ENCODE measurements at places on chromosomes 7 and 10.

DNA sequence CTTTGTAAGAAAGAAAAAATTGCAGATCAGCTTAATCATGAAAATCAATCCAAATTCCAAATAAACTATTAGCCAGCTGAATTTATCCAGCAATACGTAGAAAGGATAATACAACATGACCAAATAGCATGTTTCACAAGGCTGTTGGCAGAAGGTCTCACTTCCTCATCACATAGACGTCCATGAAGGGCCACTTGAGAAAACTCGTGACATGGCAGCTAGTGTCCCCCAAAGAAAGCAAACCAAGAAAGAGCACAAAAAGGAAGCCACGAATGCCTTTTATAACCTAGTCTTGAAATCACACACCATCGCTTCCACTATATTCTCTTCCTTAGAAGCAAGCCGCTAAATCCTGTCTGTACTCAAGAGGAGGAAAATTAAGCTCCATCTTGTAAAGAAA is 105.6 kb upstream of the NRBF2 start:
- DNase-seq, result no peak

DNA sequence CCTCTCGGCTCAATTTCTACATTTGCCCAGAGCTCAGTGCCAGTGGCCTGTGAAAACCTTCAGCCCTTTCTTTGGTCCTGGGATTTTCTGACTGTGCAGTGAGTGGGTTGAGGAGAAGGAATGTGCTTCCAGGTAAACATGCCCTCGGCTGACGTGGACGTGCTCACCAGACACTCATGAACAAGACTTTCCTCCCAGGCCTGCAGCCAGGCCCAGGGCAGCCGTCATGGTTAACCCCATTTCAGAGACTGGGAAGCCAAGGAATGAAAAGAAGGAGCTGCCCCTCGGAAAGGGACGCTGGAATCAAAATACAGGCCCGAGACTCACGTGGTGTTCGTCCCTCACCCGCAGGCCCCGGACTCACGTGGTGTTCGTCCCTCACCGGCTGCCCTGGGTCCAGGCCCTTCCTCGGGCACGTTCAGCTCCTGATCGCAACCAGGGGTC is 8.8 kb upstream of the CALML5 start:
- no peak for DNase-seq

DNA sequence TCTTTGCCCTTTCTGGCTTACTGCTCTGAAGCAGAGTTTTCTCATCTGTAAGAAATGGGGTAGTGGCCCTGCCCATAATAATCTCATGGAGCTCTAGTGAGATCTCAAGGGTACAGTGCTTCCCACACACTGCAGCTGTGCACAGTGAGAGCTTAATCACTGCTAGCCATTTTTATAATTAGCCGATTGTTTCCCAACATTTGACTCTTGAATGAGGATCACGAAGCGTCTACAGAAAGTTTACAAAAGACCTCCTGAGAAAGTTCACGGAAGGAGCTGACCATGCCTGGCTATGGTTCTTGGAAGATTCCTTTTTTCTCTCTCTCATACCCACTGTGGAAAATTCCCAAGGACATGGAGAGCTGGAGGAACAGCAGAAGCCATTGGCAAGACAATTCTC is 70.4 kb downstream of the FAM171A1 start:
- DNase-seq, result no peak

GRCh38 chr7:142796001-142796500 is 25.3 kb downstream of the PRSS2 start:
- no peak for DNase-seq

GRCh38 chr10:110794808-110795207 is 76.9 kb upstream of the PDCD4 start:
- no peak for DNase-seq

DNA sequence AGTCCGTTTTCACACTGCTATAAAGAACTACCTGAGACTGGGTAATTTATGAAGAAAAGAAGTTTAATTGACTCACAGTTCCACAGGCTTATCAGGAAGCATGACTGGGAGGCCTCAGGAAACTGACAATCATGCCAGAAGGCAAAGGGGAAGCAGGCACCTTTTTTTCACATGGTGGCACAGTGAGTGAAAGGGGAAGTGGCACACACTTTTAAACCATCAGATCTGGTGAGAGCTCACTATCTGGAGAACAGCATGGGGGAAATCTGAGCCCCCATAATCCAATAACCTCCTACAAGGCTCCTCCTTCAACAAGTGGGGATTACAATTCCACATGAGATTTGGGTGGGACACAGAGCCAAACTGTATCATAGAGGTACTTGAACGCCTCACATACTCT is 30.0 kb downstream of the AGR3 start:
- DNase-seq, result no peak
